Activated T-helper 2 cell treated with anti-CD3 and anti-CD28 coated beads, Interferon-gamma antibody, Interleukin-2, Interleukin-4, amounts not matched to agents 10 μg/mL and 5 μg/mL and 100 μg/mL, durations not matched to agents 14 hours and 24 hours and 36 hours (primary cell): ENCODE measurements at places on chromosomes 3 and 15. TPM values are rescaled to one million over a fixed set of nuclear protein-coding genes. Genes with fewer than 3 reads are reported as not detected.
A peak's percentile ranks its signal among the peaks of the same experiment; 100 is the strongest.

- H3K36me3 ChIP-seq: peaks cover 32% of the 10 kb centered on the region
- DNase-seq: no peak
- H3K4me3 ChIP-seq: peak overlapping the region; percentile 82
Measured at GRCh38 chr3:9769012-9769411, 735 bp downstream of the CAMK1 start.

The HEG1 gene
- total RNA-seq: 58.0 and 59.1 TPM in 2 replicates

DNA sequence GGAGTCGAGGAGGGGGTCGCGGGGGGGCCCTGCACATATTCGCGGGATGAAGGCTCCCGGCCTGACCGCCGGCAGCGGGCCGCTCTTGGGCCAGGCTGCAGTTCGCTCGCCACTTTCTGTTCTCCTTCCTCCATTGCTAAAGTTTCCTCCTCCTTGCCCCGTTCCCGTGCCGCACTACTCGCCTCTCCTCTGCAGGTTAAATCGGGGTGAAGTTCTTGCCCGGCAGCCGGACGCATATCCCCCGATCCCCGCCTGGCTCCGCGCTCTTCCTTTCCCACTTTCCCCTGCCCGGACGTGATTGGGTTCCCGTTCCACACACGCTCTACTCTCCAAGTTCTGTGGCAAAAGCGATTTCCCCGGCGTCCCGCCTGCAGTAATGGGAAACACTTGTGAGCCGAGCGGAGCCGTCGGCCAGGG is 556 bp downstream of the CRYBG3 start:
- H3K27ac ChIP-seq: peak overlapping the region; percentile 88
- no peak for DNase-seq
- H3K4me1 ChIP-seq: peaks cover 20% of the 10 kb centered on the region
- peaks cover 12% of the 10 kb centered on the region for H3K36me3 ChIP-seq

- no peak for DNase-seq
- H3K4me3 ChIP-seq: no peak overlapping the region
- no peak overlapping the region for H3K27ac ChIP-seq
Measured at GRCh38 chr3:169448501-169448900, 215.0 kb downstream of the MECOM start.

The APBA2 gene
- total RNA-seq: 1.1 and 1.2 TPM in 2 replicates

DNA sequence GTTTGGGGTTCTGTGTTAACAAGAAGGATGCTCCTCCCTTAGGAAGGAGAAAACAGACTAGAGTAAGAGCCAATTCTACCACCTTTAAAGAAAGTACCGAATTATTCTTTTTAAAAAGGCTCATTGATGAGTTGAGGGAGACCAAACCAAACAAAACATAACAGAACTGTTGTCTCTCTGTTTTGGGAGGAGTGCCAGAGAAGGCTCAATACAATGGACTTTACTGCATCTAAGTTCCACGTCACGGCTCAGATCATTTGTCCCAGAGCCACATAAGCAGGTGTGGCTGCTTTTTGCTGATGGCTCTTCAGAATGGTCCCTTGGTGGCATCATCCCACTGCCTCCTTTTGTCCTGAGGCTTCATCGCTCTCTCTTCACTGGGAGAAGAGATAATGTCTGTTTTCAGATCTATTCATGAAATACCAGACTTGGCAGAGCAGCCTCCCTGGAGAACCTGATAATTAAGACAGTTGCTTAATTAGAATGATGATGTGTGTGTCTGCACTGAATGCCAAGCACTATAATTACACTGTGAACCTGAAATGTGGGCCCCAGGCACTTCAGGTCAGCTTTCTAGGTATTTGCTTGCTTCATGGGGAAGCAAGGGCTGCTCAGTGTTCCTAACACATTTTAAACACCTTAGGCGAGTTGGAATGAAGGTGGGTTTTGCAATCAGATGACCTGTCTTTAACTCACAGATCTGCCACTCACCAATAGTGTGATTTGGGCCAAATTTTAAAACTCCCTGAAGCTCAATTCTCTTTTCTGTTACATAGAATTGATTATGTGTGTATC is 335.2 kb upstream of the MCTP2 start:
- no peaks in the 10 kb centered on the region for H3K36me3 ChIP-seq
- H3K27me3 ChIP-seq: no peaks in the 10 kb centered on the region
- DNase-seq: no peak
- H3K4me1 ChIP-seq: no peaks in the 10 kb centered on the region
- no peak overlapping the region for H3K4me3 ChIP-seq

- no peak overlapping the region for H3K4me3 ChIP-seq
- H3K4me1 ChIP-seq: peaks cover 2% of the 10 kb centered on the region
- H3K36me3 ChIP-seq: no peaks in the 10 kb centered on the region
Measured at GRCh38 chr3:158777161-158777873, 24.5 kb upstream of the MFSD1 start.

- no peak overlapping the region for H3K4me3 ChIP-seq
- H3K27me3 ChIP-seq: no peaks in the 10 kb centered on the region
- no peak for DNase-seq
- no peaks in the 10 kb centered on the region for H3K4me1 ChIP-seq
- no peaks in the 10 kb centered on the region for H3K36me3 ChIP-seq
Measured at GRCh38 chr15:31953478-31953877, 76.8 kb upstream of the CHRNA7 start.
